Stimulated activated CD4-positive, alpha-beta T cell treated with anti-CD3 and anti-CD28 coated beads, Interleukin-1b, Interleukin-23, amount 100 ng/mL, for 4 hours (primary cell): ENCODE measurements at places on chromosomes 12 and 14.
A peak's percentile ranks its signal among the peaks of the same experiment; 100 is the strongest.

DNA sequence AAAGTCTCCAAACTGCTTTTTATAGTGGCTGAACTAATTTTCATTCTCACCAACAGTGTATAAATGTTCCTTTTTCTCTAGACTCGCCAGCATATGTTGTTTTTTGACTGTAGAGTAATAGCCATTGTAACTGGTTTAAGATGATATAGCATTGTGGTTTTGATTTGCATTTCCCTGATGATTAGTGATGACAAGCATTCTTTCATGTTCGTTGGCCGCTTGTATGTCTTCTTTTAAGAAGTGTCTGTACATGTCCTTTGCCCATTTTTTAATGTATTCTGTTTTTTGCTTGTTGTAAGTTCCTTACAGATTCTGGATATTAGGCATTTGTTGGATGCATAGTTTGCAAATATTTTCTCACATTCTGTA lies 404.9 kb downstream of the FLRT2 start:
- no peak for DNase-seq

DNA sequence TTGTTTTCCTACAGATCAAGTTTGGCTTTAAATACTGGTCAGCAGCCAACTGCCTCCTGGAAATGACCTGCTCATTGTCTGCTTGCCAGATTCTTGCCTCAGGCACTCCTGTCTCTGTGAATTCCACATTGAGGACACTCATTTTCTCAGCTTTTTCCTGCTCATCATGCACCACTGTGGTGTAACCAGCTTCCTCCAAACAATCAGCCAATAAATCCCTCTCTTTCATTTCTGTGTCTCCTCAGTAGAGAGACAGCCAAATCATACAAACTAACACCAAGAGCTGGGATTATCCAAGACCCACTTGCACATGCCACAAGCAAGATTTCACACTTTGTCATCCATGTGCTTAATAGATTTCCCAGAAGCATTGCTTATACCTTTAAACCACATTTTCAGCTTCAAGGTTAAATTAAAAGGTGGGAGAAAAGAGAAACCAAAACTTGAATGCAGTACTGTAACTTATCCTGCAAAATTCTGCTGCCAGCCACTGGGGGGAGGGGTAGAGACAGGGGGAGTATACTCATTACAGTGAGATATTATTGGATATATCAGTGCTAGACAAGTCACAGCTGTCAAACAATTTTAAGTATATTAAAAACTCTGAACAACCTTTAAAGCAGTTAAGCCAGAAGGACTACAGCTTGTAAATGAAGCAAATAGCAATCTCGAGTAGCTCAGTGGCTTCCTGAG lies 105.0 kb downstream of the PPP2R5E start:
- DNase-seq = peak; percentile 2

DNA sequence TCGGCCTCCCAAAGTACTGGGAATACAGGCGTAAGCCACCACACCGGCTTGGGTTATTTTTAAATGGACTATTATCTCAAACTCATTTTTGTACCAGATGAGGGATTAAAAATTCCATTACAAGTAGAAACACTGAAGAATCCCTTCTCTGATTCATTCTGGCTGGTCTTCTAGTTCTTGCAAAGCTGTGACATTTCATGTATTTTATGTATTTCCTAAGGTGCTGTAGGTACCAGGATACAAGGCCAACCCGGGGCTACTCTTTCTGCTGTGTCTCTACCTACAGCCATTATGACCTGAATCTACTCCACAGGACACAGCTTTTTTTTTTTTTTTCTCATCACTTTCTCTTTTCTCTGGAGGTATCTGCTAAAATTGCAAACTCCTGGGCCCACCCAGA lies 24.9 kb downstream of the CPM start:
- DNase-seq = no peak

GRCh38 chr14:41490323-41490722 lies 116.4 kb upstream of the LRFN5 start:
- DNase-seq = no peak

- no peak for DNase-seq
These were observed 70.8 kb downstream of the SRGAP1 start for GRCh38 chr12:63915105-63915800.

- no peak for DNase-seq
These were observed 51.9 kb upstream of the TSPAN11 start for GRCh38 chr12:30874455-30875321.

DNA sequence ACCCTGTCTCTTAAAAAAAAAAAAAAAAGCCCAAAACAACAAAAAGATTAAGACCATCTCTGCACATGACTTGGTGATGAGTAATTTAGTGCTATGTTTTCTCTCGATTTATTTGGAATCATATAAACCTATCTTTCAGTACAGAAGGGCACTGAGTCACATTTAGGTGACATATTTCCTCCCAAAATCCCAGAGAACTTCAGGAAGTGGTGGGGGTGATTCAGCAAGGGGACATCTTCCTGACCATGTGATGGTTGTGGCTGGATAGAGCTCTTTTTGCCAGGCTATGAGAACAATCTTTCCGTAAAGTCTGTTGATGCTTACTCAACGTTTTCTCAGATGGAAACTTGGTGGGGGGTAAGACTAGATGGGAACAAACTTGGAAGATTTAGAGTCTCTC lies 50.0 kb downstream of the PPFIBP1 start:
- no peak for DNase-seq

- peak; percentile 10 for DNase-seq
These were observed 173.2 kb upstream of the MYL2 start for GRCh38 chr12:111093428-111094142.

GRCh38 chr12:116187151-116187511 lies 90.4 kb downstream of the MED13L start:
- no peak for DNase-seq

GRCh38 chr12:88993651-88994050 lies 358.6 kb downstream of the DUSP6 start:
- no peak for DNase-seq

- no peak for DNase-seq
These were observed 565 bp upstream of the KLHL42 start for GRCh38 chr12:27779416-27779919.

DNA sequence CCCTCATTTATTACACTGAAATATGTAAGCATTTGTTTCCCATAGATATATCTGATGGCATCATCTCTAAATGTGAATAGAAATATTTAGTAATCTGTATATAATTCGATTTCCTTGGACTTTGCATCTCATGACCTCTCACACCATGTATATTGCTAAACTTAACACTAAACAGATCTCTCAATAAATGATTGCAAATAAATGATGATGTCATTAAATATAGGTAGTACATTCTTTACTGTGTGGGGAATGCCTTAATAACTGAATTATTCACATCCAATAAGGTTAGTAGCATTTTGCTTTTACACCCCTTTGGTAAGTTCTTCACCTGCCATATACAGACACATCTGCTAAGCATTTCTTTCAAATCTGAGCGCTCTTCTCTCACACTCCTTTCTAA lies 340.5 kb downstream of the FSCB start:
- DNase-seq = no peak
